ENCODE measurements at places on chromosomes 1 and 21.

DNA sequence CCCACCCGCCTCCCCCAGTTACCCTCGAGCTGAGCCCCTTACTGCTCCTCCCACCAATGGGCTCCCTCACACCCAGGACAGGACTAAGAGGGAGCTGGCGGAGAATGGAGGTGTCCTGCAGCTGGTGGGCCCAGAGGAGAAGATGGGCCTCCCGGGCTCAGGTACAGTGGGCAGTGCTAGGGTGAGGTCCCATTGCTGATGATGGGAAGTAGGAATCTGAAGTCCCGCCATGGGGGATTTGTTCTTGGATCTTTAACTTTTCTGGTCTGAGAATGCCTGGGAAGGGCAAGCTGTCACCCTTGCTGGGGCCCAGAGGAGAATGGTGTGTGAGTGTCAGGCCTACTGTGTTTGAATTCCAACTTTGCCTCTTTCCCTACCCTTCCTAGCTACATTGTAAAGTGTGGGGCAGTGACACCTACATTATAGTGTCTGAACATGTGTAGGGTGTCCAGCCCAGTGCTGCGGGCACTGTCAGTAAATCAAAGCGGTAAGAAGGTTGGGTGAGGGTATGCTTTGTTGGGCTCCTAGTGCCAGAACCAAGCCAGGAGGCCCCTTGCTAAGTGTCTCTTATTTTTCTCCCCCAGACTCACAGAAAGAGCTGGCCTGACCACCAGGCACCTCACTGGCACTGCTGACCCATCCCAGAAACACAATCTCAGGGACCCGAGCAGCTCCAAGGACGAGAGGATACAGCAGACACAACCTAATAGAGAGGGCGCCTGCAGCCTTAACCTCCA, 44.7 kb downstream of the YARS1 start:
- DNase-seq = no peak

DNA sequence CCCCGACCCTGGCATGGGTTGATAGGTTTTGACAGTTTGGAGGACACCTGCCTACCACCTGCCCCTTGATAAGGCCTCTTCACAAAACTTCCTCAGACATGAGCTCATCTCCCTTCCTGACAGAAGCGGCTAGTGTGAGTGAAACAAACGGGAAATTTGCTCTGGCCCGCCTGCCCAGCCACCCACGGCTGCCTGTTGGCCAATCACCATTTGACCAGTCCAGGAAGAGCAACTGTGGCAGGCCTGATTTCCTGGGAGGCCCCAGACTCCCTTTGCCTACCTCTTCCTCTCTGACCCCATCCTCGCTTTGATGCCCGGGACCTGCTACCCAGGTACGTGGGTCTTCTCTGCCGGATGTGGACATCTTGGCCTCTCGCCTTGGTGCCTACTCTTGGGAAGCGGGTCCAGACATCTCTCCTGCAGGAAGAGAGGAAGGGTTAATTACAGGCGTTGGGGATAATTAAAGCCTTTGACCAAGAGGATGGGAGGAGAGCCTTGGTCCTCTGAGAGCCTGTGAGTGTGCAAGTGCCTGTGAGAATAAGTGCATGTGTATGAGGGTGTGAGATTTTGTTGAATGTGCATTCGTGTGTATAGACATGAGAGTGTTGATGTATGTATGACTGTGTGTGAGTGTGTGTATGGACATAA, 1.1 kb upstream of the EPHA2 start:
- no peak for DNase-seq

- DNase-seq = no peak
These were observed 41.8 kb downstream of the MRPS6 start for GRCh38 chr21:34115160-34115559.

- DNase-seq = no peak
These were observed 260.8 kb downstream of the GPATCH2 start for GRCh38 chr1:217369996-217370551.

DNA sequence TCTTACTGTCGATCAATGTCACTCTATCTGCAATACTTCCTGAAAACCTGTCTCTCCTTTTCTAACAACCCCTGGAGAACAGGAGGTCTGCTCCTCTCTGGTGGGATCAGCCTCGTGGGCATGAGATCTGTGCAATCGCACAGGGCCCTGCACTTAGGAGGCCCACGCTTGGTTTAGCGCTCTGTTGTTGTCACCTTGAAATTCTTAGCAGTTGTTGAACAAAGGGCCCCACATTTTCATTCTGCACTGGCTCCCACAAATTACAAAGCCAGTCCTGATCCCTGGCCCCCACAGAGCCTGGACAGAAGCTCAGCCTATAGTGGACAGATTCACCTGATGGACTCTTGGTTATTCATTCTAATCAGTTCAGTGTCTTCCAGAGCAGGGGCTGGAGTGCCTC, 18.6 kb downstream of the SPOCD1 start:
- DNase-seq = no peak

GRCh38 chr1:56867491-56867890, 12.9 kb downstream of the C8A start:
- DNase-seq = no peak

DNA sequence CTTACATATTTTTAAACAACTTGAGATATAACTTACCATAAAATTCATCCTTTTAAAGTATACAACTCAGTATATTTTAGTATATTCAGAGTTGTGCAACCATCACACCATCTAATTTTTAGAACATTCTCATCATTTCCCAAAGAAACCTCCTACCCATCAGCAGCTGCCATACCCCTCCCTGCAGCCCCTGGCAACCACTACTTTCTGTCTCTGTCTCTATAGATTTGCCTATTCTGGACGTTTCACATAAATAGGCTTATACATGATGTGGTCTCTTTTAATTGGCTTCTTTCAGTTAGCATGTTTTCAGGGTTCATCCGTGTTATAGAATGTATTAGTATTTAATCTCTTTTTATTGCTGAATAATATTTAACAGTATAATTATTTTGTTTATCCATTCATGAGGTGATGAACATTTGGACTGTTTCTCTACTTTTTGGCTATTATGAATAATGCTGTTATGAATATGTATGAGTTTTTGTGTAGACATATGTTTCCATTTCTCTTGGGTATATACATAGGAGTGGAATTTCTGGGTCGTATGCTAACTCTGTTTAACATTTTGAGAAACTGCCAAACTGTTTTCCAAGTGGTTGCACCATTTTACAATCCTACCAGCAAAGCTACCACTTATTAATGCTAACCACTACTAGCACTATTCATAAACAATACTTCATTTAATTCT, 29.5 kb downstream of the WDR26 start:
- no peak for DNase-seq

All from left renal cortex interstitium (tissue), 4 donors.